Caki2 (cell line): ENCODE measurements at places on chromosomes 16 and 17. TPM values are rescaled to one million over a fixed set of nuclear protein-coding genes. Genes with fewer than 3 reads are reported as not detected.
A peak's percentile ranks its signal among the peaks of the same experiment; 100 is the strongest.

DNA sequence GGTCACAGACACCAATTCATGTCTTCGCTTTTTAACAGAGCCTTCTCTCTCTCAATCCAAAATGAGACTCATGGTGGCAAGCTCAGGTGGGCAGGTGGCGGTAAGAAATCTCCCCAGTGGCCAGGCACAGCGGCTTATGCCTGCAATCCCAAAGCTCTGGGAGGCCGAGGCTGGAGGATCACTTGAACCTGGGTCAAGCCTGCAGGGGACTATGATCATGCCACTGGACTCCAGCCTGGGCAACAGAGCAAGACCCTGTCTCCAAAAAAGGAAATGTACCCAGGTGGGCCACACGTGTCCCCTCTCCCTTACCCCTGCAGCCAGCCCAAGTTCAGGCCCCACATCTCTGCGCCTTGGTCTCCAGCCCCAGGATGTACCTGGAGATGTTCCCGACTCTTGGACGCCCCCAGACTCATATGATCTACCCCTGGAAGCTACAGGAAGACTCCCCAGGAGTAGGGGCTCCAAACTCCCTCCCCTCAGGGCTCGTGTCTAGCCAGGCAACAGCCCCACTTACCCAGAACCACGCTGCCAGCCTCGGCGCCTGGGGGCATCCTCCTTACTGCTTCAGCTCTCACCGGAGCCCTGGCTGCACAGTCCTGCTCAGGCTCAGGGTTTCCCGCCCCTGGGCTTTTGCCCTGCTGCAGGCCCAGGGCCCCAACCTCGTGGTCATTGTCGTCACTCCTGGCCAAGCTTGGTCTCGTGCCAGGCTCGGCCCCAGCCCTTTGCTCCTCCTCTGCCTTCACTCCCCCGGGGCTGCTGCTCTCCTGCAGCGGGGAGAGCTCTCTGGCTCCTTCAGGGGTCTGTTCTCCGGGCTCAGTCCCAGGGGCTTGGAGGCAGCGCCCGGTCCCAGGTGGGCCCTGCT lies 16.2 kb downstream of the MYLK3 start:
- DNase-seq = no peak

- DNase-seq = no peak
Observed at GRCh38 chr16:19384656-19385055, 33.0 kb upstream of the TMC5 start.

DNA sequence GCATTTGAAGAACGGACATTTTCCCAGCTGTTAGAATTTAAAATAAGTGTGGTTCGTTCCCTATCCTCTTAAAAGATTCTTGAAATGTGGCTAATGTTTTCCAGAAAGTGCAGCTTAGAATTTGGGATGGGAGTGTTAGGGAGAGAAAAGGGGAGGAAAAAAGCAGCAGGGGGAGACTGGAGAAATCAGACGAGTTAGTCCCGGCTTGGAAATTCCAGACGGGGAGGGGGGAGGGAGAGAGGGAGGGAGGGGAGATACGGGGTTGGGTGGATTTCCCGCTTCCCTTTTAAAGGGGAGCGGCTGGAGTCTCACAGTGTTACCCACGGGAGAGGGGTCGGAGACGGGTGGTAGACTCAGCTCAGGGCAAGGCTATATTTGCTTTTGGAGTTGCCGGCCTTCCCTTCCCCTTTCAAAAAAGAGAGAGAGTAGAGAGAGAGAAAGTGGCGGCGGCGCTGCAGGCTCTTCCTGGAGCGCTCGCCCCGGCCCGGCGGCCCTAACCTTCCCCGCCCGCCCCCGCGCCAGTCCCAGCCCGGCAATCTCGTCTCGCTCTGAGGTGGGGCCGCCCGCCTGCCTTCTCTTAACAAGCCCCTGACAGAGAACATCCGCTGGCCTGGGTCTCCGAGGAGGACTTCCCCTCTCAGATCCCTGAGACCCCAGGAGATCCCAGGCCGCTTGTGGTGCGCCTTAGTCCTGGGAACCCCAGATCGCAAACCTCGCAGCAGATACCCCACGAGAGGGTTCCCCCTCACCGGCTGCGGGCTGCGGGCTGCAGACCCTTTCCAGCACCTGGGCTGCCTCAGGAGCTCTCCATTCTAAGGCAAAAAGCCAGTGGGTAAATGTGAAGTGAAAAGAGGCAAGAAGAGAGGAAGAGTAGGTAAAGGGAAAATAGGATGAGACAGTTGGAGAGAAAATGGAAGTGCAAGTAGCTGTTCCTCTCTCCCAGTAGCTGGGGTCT lies 6.6 kb downstream of the IGF2BP1 start:
- no peak for DNase-seq

GRCh38 chr16:51153577-51154031 lies 2.5 kb upstream of the SALL1 start:
- DNase-seq = no peak

GRCh38 chr17:40021451-40021971 lies 6.3 kb downstream of the CSF3 start:
- DNase-seq = peak; percentile 69

TCAP gene
- total RNA-seq = 0.91 TPM in 1 of 2 replicates, not detected in the other

ABCC11 gene
- total RNA-seq = 0.61 TPM in 1 of 2 replicates, not detected in the other

ADAM11 gene
- 0.14 and 0.51 TPM in 2 replicates for total RNA-seq

IL17C gene
- total RNA-seq = not detected in 2 replicates

PROCA1 gene
- total RNA-seq = 4.2 and 7.4 TPM in 2 replicates
